ENCODE measurements at places on chromosomes 5 and 9.

GRCh38 chr5:78886341-78887230 is 98.5 kb downstream of the ARSB start:
- no peak for DNase-seq

DNA sequence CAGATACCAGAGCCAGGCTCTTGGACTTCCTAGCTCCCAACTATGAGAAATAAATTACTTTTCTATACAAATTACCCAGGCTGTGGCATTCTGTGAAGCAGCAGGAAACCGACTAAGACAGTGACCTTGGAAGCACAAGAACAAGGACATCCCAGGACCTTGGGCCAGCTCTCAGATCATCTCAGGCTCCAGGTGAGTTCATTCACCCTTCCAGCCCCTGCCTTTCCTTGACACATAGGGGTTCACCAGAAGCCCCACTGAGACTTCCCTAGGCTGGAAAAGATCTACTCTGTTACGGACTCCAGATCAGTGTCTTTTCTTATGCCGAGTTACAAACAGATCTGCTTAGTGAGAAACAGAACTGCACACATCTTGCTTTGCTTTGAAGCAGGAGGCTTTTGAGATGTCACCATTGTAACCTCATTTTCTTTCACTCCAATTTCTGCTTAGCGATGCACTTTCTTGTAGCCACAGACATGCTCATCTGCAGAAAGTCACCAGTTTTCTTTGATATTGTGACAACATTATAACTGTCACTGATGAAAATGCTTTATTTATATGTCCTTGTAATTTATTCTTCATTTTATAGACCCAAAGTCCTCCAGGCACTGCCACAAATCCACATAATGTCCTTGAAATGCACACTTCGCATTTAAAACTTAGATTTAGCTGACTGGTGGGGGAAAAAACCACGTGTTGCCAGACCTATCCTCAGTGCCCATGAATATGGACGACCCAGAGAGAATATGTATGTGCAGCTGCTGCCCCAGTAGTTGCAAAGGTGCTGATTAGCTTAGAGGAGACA is 8.1 kb downstream of the CD180 start:
- DNase-seq: no peak

GRCh38 chr5:1544294-1544961 is 20.7 kb upstream of the LPCAT1 start:
- DNase-seq: no peak

- DNase-seq: no peak
Observed at GRCh38 chr5:41526699-41527098, 16.3 kb upstream of the PLCXD3 start.
